ENCODE measurements at places on chromosomes 2 and 18. TPM values are rescaled to one million over a fixed set of nuclear protein-coding genes. Genes with fewer than 3 reads are reported as not detected.
A peak's percentile ranks its signal among the peaks of the same experiment; 100 is the strongest.

GREB1L gene
- 5.2 TPM for total RNA-seq

LDAH gene
- 15.2 TPM for total RNA-seq

FAM124B gene
- 0.30 TPM for total RNA-seq

PTPRN gene
- 0.36 TPM for total RNA-seq

MEP1B gene
- total RNA-seq: 0.04 TPM

ZCCHC2 gene
- total RNA-seq: 12.2 TPM

EIF4E2 gene
- 53.2 TPM for total RNA-seq

MDH1B gene
- total RNA-seq: 4.7 TPM

GRCh38 chr2:101974663-101975062 lies 17.1 kb upstream of the IL1R2 start:
- no peaks in the 10 kb centered on the region for H3K27me3 ChIP-seq
- no peak for DNase-seq
- H3K4me1 ChIP-seq: no peaks in the 10 kb centered on the region
- H3K36me3 ChIP-seq: no peaks in the 10 kb centered on the region
- H3K4me3 ChIP-seq: no peak overlapping the region

- no peaks in the 10 kb centered on the region for H3K36me3 ChIP-seq
- no peak overlapping the region for H3K27ac ChIP-seq
- no peaks in the 10 kb centered on the region for H3K27me3 ChIP-seq
Measured at GRCh38 chr2:235551965-235552364, 58.1 kb downstream of the AGAP1 start.

DNA sequence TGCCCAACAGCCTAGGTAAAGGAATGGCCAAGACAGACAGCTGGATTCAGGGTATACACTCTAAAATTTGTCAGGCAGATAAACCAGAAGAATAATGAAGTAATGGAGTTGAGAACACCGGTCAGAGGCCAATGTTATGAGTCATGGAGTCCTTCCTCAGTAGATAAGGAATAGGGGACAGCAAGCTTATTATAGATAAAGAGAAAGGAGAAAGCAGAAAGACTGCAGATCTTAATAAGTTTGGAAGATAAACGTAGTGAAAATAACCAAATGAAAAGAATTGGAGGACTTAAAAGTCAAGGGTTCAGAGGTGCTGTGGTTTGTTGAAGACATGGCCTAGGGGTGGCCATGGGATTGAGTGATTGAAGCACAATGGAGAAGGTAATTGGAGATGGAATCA lies 63.5 kb upstream of the NFE2L2 start:
- no peaks in the 10 kb centered on the region for H3K27me3 ChIP-seq
- H3K4me1 ChIP-seq: peaks cover 3% of the 10 kb centered on the region
- H3K27ac ChIP-seq: no peak overlapping the region
- DNase-seq: peak; percentile 50
- no peaks in the 10 kb centered on the region for H3K36me3 ChIP-seq
- H3K4me3 ChIP-seq: no peak overlapping the region

- H3K27ac ChIP-seq: no peak overlapping the region
- H3K4me1 ChIP-seq: no peaks in the 10 kb centered on the region
- no peaks in the 10 kb centered on the region for H3K36me3 ChIP-seq
- H3K27me3 ChIP-seq: no peaks in the 10 kb centered on the region
- DNase-seq: no peak
Measured at GRCh38 chr2:209553913-209554312, 130.1 kb downstream of the MAP2 start.

DNA sequence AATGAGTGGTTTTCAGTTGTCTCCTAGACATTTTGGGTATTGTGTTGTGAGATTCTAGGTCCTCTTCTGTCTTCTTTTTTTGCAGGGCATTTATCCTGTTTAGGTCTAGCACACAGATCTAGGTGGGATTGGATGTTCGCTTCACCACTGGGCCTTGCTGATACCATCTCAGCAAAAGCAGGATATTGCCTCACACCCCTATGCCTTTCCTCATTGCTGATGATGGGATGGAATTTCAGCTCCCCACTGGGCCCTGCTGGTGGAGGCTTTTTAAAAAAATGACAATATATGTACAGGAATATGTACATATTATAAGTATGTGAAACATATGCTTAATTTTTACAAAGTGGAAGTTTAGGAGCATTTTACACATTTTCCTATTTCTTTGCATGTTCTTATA lies 5.4 kb upstream of the TOGARAM2 start:
- peak; percentile 50 for DNase-seq
- no peak overlapping the region for H3K4me3 ChIP-seq
- H3K4me1 ChIP-seq: peaks cover 5% of the 10 kb centered on the region
- no peaks in the 10 kb centered on the region for H3K36me3 ChIP-seq
- no peak overlapping the region for H3K27ac ChIP-seq

- peak overlapping the region; percentile 81 for H3K4me3 ChIP-seq
- no peaks in the 10 kb centered on the region for H3K36me3 ChIP-seq
- H3K27ac ChIP-seq: peak overlapping the region; percentile 61
Measured at GRCh38 chr2:191678437-191679100, 633 bp downstream of the NABP1 start.

DNA sequence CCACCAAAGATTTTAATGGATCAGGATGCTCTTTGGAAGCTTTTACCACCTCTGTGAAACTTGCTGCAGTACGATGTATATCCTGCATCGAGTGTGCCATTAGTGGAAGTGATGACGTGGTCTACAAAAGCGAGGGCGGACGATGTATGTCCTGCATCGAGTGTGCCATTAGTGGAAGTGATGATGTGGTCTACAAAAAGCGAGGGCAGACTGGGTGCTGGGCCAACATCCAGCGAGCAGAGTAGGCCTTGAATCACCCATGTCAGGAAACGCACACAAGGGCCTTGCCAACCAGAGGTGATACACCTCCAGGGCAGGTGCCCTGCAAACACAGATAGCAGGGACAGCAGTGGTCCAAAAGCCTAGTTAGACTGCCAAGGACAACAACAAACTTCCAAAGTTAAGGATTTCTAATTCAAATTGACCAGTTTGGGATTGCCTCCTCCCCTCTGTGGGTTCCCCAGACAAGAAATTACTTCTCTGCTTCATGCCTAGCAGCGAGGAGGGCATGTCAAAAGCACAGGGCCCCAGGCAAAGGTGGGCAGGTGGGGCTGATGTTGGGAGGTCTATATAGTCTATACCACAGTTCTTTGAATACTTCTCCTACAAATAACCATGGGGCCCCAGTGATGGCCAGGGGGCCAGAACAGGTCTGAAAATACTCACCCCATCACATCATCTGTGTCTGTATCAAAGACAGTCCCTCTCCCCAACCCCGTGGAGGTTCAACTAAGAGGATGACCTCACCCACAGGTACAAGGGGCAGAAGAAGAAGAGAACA lies 70.2 kb downstream of the ADD2 start:
- no peaks in the 10 kb centered on the region for H3K36me3 ChIP-seq
- no peak overlapping the region for H3K4me3 ChIP-seq
- no peak for DNase-seq

DNA sequence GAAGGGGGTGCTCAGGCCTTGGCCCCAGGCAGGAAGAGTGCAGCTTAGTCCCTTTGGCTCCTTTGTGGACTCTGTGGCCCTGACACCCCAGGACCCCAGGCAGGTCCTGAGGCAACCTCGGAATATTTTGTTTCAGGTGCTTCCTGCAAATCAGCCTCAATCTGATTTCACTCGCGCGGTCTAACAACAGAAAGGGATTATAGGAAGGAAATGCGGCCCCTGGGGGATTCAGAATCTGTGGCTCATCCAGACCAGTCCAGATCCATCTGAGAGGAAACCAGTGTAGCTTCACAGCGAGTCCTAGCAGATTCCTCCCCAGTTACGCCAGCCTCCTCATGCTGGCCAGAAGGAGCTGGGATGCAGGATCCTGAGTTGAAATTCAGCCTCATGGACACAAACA lies 59.5 kb upstream of the YWHAQ start:
- DNase-seq: no peak
- no peaks in the 10 kb centered on the region for H3K36me3 ChIP-seq
- no peak overlapping the region for H3K27ac ChIP-seq
- H3K4me3 ChIP-seq: no peak overlapping the region
- no peaks in the 10 kb centered on the region for H3K27me3 ChIP-seq

GRCh38 chr2:201926067-201926466 lies 107.6 kb upstream of the FZD7 start:
- DNase-seq: no peak
- no peaks in the 10 kb centered on the region for H3K36me3 ChIP-seq
- H3K27me3 ChIP-seq: peaks cover 88% of the 10 kb centered on the region
- no peaks in the 10 kb centered on the region for H3K4me1 ChIP-seq

DNA sequence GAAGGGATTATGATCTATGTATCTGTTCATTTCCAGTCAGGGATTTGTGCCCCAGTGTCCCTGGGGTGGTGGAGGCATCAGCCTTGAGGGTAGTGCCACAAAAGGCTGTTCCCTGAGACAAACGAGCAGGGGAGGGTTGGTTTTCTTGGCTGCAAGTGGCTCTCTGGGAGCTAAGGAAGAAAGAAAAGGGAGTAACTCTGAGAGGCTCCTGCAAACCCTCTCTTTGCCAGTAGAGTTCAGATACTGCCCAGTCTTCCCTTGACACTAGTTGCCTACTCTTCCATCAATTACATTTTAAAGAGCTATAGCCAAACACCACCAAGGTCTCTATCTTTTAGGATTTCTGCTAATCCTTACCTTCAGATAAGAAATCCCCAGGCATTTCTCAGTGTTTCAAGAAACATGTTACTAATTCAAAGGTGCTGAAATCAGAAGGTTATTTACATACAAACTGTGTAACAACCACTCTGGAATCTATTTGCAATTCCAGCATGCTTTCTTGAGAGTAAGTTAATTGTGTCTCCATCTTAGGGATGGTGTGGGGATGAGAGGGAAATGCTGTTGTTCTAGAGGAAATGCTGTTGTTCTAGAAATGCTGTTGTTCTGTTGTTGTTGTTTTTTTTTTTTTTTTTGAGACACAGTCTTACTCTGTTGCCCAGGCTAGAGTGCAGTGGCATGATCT lies 18.7 kb upstream of the KCTD1 start:
- H3K27me3 ChIP-seq: no peaks in the 10 kb centered on the region
- H3K27ac ChIP-seq: no peak overlapping the region
- H3K36me3 ChIP-seq: no peaks in the 10 kb centered on the region
- peaks cover 9% of the 10 kb centered on the region for H3K4me1 ChIP-seq
- no peak overlapping the region for H3K4me3 ChIP-seq

DNA sequence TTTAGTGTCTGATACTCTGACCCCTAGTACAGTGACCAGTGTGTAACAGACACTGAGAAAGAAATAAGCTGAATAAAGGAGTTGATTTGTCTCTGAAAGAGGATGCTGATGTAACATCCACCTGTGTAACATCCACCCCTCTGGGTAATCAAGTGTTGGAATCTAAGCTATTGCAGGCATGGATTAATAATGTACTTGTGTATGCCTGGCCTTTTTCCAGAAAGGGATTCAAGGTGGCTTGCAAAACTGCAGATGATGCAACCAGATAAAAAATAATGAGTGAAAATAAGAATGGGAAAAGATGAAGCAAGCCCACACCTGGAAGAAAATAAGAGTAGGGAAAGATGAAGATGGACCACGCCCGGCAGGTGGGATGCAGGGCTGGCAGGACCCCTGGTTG lies 48.2 kb upstream of the FOXI3 start:
- no peak overlapping the region for H3K4me3 ChIP-seq
- H3K27ac ChIP-seq: no peak overlapping the region
- H3K4me1 ChIP-seq: no peaks in the 10 kb centered on the region
- no peak for DNase-seq

- H3K27me3 ChIP-seq: no peaks in the 10 kb centered on the region
- H3K27ac ChIP-seq: no peak overlapping the region
- H3K36me3 ChIP-seq: no peaks in the 10 kb centered on the region
Measured at GRCh38 chr2:3139906-3140305, 237.7 kb downstream of the EIPR1 start.

DNA sequence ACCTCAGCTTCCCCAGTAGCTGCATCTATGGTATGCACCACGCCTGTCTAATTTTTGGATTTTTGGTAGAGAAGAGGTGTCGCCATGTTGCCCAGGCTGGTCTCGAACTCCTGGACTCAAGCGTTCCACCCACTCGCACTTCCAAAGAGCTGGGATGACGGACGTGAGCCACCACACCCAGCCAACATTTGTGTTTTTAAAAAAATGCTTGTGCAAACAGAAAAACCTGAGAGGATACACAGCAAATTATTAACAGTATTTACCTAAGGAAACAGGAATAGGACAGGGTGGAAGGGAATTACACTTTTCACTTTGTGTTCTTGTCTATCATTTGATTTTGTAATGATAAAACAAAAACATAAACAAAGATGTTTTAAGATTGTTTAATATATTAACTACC lies 25.1 kb downstream of the NOL10 start:
- peaks cover 26% of the 10 kb centered on the region for H3K36me3 ChIP-seq
- no peak overlapping the region for H3K27ac ChIP-seq
- H3K27me3 ChIP-seq: no peaks in the 10 kb centered on the region
